ENCODE measurements at places on chromosomes 11 and 22.

DNA sequence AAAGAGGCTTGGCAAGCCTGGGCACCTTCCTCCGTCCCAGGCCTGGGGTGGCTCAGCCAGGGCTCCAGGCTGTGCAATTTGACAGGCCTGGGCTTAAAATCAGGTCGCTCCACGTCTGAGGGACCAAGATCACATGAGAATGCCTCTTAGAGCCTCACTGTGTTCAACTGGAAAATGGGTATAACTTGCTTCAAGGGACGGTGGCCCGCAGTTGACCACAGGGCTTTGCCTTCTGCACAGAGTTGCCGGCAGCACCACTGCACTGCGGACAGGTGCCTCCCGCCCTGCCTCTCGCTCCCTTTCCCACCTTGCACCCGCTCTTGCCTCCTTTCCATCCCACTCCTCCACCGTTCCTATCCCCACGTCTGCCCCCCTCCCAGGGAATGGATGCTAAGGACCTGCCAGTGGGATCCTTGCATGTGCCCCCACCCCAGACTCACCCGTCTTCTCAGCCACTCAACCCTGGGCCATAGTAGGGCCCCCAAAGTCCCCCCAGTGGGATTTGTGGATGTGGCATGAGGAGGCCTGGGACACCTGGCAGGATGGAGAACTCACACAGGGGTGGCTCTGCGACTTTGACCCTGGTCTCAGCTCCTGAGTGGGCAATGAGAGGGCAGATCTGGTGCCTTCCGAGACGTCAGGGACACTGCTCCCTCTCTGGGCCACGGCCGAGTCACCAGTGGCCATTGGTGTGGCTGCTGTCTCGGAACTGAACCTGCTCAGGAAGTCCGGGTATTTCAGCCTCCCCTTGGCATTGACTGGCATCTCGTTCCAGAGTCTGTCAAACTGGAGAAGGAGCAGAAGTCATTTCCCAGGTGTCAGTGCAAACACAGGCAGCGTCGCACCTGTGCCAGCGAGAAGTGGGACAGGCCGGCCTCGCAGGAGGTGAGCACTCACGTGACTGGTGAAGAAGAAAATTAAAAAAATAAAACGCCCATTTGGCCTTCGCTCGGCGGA is 128.0 kb downstream of the MPPED1 start:
- no peak for DNase-seq

DNA sequence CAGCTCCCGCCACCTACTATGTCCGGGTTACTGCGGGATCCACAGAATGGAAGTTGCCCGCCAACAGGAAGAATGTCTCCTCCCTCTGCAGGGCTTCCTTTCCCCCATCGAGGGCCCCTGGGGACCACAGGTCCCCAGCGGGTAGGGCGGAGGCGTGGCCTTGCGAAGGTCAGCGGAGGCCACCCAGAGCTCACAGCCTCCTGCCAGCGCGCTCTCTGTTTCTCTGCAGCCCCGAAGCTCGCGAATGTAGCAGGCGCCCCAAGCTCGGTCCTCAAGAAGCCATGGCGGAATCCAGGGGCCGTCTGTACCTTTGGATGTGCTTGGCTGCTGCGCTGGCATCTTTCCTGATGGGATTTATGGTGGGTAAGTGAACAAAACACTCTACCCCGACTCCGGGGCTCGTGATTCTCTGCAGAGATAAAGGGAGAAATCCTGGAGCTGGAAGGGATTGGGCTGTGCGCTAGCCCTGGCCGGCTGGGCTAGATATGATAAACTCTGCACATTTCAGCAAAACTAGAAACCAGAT is at the start of gene NAALAD2:
Gene NAALAD2 (plus strand): TSS at position 186 of the 526 bp plus-strand sequence. CDS start 96 bp downstream, at position 282.
- peak; percentile 6 for DNase-seq

GRCh38 chr11:102306817-102307726 is 10.2 kb upstream of the BIRC3 start:
- no peak for DNase-seq

DNA sequence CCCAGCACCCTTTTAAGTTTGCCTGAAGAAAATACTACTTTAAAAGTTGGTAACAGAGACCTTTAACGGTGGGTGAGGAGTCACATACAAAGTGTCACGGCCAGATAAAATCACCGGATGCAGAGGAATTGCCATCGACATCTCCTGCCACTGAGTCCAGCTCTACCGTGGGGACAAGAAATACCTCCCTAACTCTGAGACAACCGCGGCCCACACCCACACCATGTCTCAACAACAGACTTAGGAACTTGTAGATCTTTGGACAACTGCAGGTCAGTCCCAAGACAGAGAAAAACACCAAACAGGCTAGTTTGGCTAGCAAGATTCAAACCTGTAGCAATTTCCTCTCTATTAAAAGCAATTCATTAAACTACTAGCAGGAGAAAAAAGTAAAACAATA is 669 bp downstream of the ETS1 start:
- DNase-seq, result no peak

DNA sequence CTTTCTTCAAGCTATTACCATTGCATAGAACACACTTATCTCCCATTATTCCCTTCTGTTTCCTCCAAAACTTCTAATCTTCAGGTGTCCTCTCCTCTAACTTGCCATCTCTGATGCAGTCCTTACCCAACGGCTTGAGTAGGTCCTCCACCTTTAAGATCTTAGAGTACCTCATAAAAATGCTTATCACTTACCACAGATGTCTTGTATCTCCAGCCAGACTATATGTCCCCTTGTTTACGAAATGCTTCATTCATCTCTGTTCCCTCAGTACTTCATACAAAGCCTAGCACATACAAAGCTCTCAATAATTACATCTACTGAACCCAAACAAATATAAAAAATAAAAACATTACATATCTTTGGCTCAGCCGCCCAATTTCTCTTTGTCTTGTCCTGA is 49.2 kb downstream of the PAK1 start:
- no peak for DNase-seq

GRCh38 chr22:16601437-16602223 is 9.0 kb upstream of the CCT8L2 start:
- no peak for DNase-seq

DNA sequence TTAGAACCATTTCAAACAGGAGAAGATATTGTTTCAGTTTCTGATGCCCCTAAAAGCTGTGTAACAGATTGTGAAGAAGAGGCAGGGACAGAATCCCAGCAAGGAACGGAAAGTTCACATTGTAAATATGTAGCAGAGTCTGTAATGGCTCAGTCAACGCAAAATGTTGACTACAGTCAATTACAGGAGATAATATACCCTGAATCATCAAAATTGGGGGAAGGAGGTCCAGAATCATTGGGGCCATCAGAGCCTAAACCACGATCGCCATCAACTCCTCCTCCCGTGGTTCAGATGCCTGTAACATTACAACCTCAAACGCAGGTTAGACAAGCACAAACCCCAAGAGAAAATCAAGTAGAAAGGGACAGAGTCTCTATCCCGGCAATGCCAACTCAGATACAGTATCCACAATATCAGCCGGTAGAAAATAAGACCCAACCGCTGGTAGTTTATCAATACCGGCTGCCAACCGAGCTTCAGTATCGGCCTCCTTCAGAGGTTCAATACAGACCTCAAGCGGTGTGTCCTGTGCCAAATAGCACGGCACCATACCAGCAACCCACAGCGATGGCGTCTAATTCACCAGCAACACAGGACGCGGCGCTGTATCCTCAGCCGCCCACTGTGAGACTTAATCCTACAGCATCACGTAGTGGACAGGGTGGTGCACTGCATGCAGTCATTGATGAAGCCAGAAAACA is 40.8 kb downstream of the IGLL1 start:
- peak; percentile 31 for DNase-seq

- peak; percentile 16 for DNase-seq
Measured at GRCh38 chr22:30324014-30324730, 2.6 kb downstream of the TBC1D10A start.

GRCh38 chr11:67262731-67263675 is 3.3 kb upstream of the GRK2 start:
- peak; percentile 41 for DNase-seq

GRCh38 chr11:127275774-127276173 is 275.2 kb upstream of the KIRREL3 start:
- no peak for DNase-seq

DNA sequence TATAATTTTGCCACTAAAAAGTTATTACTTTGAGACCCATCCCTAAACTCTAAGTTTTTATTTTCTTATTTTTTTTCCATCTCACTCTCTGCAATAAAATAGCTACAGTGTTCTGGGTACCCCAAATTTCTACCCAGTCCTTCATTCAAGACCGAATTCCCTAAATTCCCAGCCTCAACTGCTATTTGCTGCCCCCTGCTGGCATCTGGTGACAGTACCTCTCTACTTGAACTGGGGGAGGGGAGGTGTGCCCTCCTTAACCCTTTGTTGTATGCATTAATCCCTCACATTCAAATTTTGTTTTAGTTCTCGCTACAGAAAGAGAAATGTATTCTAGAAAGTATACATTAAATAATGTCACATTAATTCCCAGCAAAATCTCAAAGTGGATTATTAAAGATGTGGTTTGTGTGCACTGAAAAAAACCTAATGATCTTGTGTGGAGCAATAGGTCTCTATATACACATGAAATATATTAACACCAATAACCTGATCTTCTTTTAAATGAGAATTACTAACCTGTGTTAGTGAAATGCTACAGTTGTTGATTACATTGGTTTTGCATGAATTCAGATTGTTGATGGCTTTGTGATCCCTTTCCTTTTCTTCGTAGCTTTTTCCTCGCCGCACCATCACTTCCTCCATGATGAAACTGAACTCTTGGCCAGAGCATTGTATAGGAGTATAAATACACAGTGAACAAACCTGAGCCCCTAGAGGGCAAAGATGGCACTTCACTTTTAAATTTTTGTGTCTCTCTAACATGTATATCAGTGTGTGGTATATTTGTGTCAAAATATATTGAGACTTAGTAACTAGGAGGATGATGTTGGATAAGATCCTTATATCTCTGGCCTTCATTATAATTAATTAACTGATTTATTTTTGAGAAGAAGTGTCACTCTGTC is 590.0 kb downstream of the METTL15 start:
- peak; percentile 28 for DNase-seq

DNA sequence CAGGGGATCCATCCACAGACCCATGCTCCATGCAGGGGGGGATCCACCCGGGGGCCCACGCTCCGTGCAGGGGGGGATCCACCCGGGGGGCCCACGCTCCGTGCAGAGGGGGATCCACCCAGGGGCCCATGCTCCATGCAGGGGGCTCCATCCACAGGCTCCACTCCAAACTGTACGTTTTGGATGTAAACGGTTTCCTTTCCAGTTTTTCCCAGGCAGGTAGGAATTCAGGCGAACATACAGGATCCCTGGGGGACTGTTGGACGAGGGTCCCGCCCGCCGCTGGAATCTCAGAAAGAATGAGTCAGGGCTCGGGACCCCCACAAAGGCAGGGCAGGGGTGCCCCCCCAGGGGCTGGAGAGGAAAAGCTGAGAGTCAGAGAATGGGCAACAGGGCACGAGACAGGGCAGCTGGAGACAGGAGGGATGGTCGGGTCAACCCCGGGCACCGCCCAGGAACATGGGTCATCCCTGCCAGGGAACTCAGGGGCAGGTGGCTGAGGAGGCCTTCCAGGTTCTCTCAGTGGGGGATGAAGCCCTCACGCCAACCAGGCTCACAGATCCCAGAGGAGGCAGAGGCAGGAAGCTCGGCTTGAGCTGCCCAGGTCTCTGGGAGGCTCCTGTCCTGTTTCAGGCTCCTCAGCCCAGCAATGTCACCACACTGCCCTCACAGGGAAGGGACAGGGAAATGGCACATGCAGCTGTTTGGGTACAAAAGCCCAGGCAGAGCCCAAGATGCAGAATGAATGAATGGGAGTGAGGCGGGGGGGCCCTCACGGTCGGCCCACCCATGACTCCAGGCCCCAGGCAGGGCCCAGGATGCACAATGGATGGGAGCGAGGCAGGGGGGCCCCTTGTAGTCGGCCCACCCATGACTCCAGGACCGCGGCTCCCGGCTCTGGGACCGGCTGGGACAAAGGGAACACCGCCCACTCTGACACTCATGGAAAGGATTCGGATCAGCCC is 200.2 kb downstream of the BRD1 start:
- no peak for DNase-seq

GRCh38 chr11:13140873-13141655 is 131.9 kb downstream of the RASSF10 start:
- DNase-seq, result no peak

DNA sequence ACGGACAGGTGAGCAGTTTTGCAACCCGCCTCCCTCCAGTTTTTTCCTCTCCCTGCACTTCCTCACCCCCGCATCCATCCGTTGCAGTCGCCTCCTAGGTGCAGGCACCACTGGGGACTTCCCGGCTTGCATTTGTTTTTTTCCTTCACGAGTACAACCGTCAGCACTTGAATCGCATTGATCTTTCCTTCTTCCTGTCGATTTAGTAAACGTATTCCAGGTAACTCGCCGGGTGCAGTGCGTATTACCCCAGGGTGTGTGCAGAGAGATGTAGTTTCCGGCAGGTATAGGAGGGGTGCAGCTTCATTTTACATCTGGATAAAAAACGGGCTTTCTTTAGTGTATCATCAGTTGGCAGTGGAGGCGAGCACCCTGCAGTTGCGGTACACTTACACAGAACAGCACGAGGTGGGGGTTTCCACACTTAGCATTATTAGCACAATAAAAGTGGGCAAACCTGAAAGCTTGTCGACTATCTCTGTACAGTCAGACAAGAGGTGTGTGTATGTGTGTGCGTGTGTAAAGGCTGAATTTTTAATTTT is at the start of gene SORL1-AS1:
Gene SORL1-AS1 (minus strand): TSS at position 359 of the 542 bp plus-strand sequence.
- no peak for DNase-seq

GRCh38 chr22:38860283-38861169 is 11.5 kb downstream of the CBX6 start:
- no peak for DNase-seq

GRCh38 chr22:33866511-33866910 is 53.8 kb downstream of the LARGE1 start:
- no peak for DNase-seq

- no peak for DNase-seq
Measured at GRCh38 chr11:78722786-78723185, 148.1 kb upstream of the NARS2 start.

GRCh38 chr11:77375107-77375506 is 73.6 kb upstream of the GDPD4 start:
- no peak for DNase-seq

GRCh38 chr11:78100676-78101472 is 21.2 kb upstream of the NDUFC2 start:
- no peak for DNase-seq

GRCh38 chr11:55648027-55648426 is at the start of gene OR4S2:
OR4S2 (plus strand) TSS chr11:55648327; CDS start chr11:55650904, 2,577 bp downstream.
- DNase-seq, result no peak

GRCh38 chr11:131686836-131687235 is 316.4 kb downstream of the NTM start:
- DNase-seq, result no peak

Measured in fibroblast of skin of left quadriceps (primary cell).